DMS 273 treated with DMSO at 0.1 percent for 48 hours (cell line): ENCODE measurements at places on chromosomes 2 and 18.

GRCh38 chr2:21740484-21740883 is 616.7 kb downstream of the TDRD15 start:
- DNase-seq, result no peak

GRCh38 chr2:190599073-190599472 is 49.8 kb upstream of the NAB1 start:
- no peak for DNase-seq

- DNase-seq, result no peak
Observed at GRCh38 chr2:48719480-48720177, 35.9 kb downstream of the LHCGR start.

DNA sequence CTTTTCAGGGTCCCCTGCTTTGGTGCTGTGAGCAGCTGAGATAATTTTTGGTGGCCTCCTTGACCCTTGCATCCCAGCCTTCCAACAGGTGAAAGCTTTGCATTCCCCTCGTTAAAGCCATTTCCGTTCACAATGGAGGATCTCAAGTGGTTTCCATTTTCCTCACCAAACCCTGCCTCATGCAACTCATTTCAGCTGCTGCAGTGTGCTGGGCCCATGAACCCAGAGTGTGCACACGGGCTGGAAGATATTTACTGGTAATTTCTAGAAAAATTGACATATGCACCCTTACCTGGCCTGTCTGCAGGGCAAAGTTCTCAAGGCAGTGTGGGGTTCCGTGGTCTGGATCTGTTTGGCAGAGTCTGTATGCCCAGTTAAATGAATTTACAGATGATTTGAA is 246.8 kb upstream of the HS6ST1 start:
- no peak for DNase-seq

DNA sequence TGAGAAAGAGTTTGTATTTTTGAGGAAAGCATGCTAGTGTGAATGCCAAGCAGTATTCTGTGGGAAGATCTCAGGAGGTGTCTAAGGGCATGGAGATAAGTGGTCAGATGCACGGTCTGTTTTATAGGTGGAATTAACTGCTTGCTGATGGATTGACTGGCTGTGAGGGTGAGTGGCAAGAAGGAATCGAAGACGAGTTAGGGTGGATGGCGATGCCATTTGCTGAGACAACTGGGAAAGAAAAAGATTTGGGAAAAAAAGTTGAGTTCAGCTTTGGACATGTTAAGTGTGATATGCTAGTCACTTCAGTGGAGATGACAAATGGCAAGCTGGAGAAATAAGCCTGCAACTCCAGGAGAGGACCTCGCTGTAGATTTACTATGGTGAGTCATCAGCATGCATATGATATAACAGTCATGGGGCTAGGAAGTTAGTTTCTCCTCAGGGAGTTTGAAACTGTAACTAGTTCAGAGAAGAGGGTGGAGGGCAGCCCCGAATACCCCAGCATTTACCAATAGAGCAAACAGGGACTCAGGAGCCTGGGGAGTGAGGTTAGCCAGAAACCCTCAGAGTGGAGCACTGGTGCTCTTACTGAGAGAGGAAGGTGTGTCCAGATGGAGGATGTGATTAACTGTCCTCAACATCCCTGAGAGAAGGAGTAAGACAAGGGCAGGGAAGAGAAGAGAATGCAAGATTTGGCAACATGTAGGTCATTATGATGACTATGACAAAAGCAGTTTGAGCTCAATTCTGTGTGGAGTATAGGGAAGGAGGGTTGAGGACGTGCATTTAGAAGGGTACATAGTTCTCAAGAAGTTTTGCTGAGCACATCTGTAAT is 2.0 kb upstream of the HK2 start:
- DNase-seq, result no peak

GRCh38 chr2:95265182-95265581 is 9.1 kb upstream of the PROM2 start:
- no peak for DNase-seq

DNA sequence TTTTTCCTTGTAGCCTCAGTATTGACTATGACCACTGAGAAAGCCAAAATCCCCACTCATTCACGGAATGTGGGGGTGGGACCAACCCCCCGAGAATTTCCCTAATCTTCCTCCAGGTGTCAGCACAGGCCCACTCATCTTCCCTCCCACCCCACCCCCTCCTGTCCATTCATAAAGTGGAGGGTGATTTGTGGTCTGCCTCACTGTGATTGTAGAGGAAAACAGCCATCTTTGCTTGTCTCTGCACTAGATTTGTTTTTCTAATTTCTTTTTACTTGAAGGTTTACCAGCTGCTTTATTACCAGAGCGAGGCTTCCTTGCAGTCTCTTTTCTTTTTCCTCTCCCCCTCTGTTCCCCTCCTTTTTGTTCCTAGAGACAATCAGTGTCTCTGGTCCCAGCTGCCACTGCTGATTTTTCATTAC is 171.8 kb downstream of the ICOS start:
- no peak for DNase-seq

DNA sequence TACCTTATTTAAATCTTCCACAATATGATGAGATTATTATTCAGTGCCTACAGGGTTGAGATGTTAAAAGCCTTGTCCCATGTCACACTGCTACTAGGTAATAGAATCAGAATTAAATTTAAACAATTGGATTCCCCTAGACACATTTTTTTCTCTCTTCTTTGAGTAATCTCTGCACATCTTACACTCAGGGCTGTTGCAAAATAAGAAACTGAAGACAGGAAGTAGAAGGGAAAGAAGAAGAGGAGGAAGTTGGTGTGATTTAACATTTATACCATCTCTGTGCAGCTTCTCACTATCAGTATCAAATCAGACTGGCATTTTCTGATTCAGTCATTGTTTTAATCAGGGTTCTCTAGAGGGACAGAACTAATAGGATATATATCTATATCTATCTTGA is 677.6 kb downstream of the IRS1 start:
- no peak for DNase-seq

- DNase-seq, result no peak
Observed at GRCh38 chr2:197296835-197297234, 13.7 kb downstream of the ANKRD44 start.

DNA sequence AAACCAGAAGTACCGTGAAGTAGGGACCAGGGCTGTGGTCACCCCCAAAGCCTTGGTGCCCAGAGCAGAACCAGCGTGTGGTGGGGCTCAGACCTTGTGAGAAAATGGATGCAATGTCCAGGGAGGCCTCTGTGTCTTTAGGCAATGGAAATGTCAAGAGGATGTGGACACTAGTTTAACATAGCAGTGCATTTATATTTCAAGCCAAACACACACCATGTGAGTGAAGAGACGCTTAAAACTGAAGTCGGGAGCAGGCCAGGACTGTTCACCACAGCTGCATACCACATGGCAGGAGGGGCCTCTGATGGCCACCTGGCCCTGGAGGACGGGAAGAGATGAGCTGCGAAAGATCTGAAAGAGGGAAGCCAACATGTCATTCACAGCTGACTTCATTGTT is 87.3 kb upstream of the LDLRAD4 start:
- no peak for DNase-seq

GRCh38 chr2:602571-603359 is 74.4 kb downstream of the TMEM18 start:
- DNase-seq, result no peak

- no peak for DNase-seq
Observed at GRCh38 chr2:207825045-207825954, 55.6 kb upstream of the FZD5 start.

DNA sequence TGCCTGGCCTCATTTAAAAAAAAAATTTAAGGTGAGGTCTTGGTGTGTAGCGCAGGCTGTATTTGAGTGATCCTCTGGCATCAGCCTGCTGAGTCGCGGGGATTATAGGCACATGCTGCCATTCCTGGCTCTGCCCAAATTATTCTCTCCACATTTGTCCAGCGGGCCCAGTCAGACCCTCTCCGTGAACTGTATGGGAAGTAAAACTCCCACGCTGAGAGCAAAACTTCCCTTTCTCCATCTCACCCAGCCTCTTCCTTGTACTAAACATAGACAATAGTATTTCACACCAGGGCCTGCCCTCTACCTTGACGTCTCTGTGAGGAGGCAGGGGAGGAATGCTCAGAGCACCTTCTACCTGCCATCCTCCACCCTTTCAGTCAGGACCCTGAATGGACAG is 37.0 kb downstream of the EIF4E2 start:
- no peak for DNase-seq

DNA sequence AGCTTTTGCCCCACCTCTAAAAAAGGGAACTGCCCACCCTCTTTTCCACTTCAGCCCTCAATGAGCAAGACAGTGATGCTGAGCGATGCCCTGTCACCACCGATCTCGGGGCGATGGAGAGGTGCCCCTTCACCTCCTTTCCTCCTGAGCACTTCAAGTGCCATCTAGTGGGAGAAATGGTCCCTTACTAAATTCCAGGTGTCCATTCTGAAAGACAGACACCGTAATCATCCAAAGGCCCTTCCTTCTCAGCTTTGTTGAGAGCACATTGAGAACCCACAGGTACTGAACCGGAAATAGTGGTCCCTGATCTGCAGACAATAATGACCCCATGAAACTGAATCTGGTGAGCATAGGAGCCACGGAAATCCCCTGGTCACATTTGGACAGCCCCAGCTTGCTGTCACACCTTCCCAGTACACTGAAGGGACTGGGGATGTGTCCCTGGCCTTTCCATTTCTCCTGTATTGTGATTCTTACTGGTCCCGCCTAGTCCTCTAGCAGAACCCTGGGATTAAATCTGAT is 38.5 kb downstream of the KCTD18 start:
- no peak for DNase-seq

DNA sequence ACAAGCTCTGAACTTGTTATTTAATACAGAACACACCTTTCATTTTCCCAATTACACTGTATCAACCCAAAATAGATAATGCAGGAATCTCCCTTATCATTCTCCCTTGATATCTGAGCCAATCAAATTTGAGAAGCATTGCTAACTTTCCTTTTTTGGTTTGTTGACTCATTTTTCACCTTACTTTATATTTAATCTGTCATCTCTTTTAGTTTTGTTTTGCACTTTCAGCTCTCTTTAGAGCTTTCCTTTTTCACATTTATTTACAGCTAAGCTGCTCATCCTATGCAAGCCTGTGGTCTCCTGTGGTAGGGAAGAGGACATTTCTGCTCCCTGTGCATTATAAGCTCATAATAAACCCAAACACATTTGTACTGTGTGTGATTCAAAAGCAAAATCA is 50.1 kb downstream of the ITGAV start:
- no peak for DNase-seq

- no peak for DNase-seq
Observed at GRCh38 chr18:57889841-57890240, 86.7 kb upstream of the ATP8B1 start.

GRCh38 chr2:132404056-132404455 is 12.5 kb upstream of the GPR39 start:
- DNase-seq, result no peak

DNA sequence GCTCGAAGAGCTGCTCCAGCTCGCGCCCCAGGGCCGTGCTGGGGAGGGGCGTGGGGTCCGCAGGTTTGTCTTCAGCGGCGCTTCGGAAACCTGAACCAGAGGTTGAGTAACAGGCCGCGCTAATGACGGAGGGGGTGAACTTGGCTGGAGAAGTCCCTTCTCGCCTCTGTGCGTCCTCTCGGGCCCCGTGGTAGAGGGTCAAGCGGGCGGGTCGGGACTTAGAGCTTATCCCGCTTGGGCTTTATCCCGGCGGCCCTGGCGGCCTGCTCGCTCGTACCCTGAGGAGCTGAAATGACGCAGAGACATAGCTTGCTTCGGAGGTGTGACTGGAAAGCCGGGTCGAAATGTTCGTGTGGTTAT is 479 bp downstream of the RNMT start:
- no peak for DNase-seq

- peak; percentile 54 for DNase-seq
Observed at GRCh38 chr2:96407041-96407918, 71.7 kb downstream of the NCAPH start.

DNA sequence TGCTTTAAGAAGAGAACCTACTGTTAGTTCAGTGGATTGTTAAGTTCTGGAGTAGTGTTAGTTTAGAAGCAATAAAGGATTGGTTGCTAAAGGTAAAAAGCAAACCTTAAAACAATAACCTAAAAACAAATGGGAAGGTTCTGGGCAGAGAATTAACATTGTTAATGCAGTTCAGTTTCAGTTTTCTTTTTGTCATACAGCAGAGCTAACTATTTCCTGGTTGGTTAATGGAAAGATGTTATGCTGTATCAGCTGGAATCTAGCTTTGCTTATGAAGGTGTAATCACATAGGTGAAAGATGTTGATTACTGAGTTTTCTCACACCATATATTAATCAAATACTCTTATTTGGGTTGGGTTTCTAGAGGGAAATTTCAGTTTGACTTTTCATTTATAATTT is 23.8 kb downstream of the SMAD4 start:
- no peak for DNase-seq

DNA sequence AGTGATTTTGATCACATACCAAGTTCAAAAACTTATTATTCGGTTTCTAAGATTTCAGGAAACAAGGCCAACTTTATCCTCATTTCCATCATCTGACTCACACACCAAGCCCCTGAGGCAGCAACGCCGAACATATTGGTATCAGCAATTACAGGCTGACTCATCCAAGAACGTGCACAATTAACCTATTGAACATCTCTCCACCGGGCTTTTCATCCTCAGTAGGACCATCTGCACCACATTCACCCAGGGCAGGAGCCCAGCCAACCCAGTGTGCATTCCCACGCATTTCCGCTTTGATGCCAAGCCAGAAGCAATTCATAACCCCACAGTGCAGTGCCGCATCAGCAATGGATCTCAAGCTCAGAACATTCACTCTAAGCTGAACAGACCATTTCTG is 52.9 kb downstream of the SCG2 start:
- peak; percentile 97 for DNase-seq

DNA sequence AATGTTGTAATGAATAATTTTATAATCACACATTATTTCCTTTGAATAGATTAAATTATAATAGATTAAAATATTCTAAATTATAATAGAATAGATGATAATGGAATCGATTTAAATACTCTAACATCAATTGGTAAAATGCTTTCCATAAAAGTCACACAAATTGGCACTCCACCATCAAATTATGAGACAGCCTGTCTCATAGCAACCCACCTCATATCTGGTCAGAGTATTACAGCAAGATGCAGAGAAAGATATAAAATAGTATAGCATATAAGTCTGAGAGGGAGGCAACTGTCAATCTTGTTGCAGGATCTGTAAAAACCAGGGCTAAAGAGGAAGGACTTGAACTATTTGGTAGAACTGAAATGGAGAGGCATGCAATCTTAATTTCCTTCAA is 98.4 kb upstream of the NCKAP5 start:
- DNase-seq, result no peak

DNA sequence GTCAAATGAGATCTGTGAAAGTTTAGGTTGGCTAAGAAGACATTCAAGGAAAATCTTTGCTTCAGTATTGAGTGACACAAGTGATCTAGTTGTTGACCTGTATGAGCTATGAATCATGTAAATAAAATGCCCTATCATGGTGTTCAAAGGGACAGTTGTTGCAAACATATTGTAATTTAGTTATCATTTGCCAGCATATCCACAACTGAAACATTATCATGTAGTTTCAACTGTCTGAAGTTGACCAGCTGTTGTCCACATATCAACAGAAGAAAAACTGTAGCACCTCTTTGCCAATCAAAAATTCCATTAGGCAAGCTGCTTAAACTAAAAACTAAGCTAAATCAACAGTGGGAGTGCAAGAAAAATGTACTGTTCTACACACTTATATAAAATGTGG is 527.1 kb upstream of the NRXN1 start:
- no peak for DNase-seq

GRCh38 chr2:31216734-31217133 is 581 bp downstream of the CAPN14 start:
- DNase-seq, result no peak
